ENCODE measurements at places on chromosomes 5 and 9.

DNA sequence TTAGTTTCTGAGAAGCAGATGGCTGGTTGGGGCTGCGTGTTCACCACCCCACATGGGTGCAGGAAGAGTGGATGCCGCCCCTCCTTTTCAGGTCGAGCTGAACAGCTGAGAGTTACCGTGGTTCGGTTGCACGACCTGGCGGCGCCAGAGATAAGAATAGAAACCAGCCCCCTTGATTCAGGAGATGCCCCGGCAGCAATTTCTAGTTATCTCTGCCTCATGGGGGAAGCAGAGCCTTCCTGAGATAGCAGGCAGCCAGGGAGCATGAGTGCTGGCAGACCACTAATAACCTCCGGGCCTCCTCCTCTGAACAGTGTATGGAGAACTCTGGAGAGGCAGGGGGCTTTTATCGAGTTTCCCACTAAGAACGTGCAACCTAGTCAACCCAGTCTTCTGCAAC lies 177.8 kb downstream of the NSG2 start:
- H3K27me3 ChIP-seq = no peaks in the 10 kb centered on the region
- no peak for DNase-seq
- no peak overlapping the region for H3K4me3 ChIP-seq
- no peak overlapping the region for H3K27ac ChIP-seq

DNA sequence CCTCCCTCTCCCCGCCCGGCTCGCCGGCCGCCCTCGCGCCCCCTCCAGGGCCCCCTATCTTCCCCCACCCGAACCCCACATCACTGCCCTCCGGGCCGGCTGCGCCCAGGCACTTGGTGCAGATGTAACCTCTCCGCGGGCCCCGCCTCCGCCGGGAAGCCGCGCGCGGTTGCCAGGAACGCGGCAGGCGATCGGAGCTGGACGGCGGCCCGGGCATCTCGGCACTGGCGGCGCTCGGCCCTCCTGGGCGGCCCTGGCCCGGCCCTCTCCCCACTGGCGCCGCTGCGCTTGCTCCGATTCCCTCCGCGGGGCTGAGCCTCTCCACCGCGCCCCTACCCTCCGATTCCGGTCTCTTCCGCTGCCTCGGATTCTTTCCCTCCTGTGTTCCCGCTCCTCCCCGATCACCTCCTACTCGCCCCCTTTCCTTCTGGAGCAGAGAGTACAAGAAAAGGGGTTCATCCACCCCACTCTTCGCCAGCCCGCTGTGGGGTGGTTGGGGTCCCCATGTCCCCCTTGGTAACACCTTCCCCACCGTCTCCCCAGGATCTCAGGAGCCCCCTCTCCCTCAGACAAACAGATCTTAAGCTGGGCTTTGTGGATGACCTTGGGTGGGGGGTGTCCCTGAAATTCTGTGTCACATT lies 70.6 kb downstream of the C9orf50 start:
- H3K36me3 ChIP-seq = no peaks in the 10 kb centered on the region
- DNase-seq = no peak
- H3K27me3 ChIP-seq = peaks cover 4% of the 10 kb centered on the region
- H3K4me1 ChIP-seq = peaks cover 11% of the 10 kb centered on the region
- H3K27ac ChIP-seq = no peak overlapping the region

GRCh38 chr9:103078581-103078980 lies 83.4 kb downstream of the CYLC2 start:
- no peaks in the 10 kb centered on the region for H3K36me3 ChIP-seq
- no peak for DNase-seq

- H3K4me3 ChIP-seq = no peak overlapping the region
- peaks cover 87% of the 10 kb centered on the region for H3K36me3 ChIP-seq
- DNase-seq = no peak
- H3K27me3 ChIP-seq = no peaks in the 10 kb centered on the region
- H3K4me1 ChIP-seq = no peaks in the 10 kb centered on the region
Observed at GRCh38 chr9:33065157-33066076, 11.1 kb downstream of the SMU1 start.

- H3K27ac ChIP-seq = no peak overlapping the region
- no peak for DNase-seq
- H3K4me3 ChIP-seq = no peak overlapping the region
- no peaks in the 10 kb centered on the region for H3K27me3 ChIP-seq
- peaks cover 19% of the 10 kb centered on the region for H3K4me1 ChIP-seq
- H3K36me3 ChIP-seq = peaks cover 8% of the 10 kb centered on the region
Observed at GRCh38 chr5:55708732-55709131, 3.4 kb downstream of the SLC38A9 start.

- no peak overlapping the region for H3K27ac ChIP-seq
- H3K4me1 ChIP-seq = peaks cover 4% of the 10 kb centered on the region
- H3K4me3 ChIP-seq = no peak overlapping the region
- H3K27me3 ChIP-seq = no peaks in the 10 kb centered on the region
- no peaks in the 10 kb centered on the region for H3K36me3 ChIP-seq
Observed at GRCh38 chr9:124503713-124504529, 3.3 kb downstream of the NR5A1 start.

GRCh38 chr5:2299388-2300220 lies 416.9 kb upstream of the IRX4 start:
- no peak overlapping the region for H3K4me3 ChIP-seq
- no peak overlapping the region for H3K27ac ChIP-seq
- no peaks in the 10 kb centered on the region for H3K27me3 ChIP-seq
- no peaks in the 10 kb centered on the region for H3K36me3 ChIP-seq

- no peaks in the 10 kb centered on the region for H3K27me3 ChIP-seq
- no peaks in the 10 kb centered on the region for H3K4me1 ChIP-seq
- H3K27ac ChIP-seq = no peak overlapping the region
- H3K36me3 ChIP-seq = no peaks in the 10 kb centered on the region
Observed at GRCh38 chr9:123828449-123828848, 101.5 kb downstream of the DENND1A start.

GRCh38 chr5:80759866-80760577 lies 105.2 kb upstream of the DHFR start:
- peak overlapping the region; percentile 20 for H3K4me3 ChIP-seq
- peak; percentile 40 for DNase-seq
- no peak overlapping the region for H3K27ac ChIP-seq
- H3K36me3 ChIP-seq = peaks cover 2% of the 10 kb centered on the region
- H3K27me3 ChIP-seq = no peaks in the 10 kb centered on the region

GRCh38 chr5:39370555-39371366 lies 6.5 kb upstream of the C9 start:
- no peak overlapping the region for H3K27ac ChIP-seq
- no peak overlapping the region for H3K4me3 ChIP-seq
- H3K27me3 ChIP-seq = peaks cover 15% of the 10 kb centered on the region

DNA sequence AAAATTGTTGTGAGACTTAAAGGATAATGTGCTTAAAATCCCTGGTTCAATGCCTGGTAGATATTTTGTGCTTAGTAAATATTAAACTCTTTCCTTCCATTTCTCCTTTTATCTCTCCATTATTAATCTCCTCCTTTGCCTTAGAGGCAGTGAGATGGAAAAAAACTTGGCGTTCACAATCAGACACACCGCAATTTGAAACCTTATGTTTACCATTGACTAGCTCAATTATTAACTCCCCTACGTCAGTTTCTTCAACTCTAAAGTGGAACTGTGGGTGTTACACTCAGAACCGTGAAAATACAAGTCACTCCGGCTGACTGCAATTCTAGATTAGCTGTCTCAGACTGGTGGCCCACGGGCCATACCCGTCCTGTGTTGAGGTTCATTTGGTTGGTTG lies 327.2 kb downstream of the DEPDC1B start:
- no peaks in the 10 kb centered on the region for H3K27me3 ChIP-seq
- DNase-seq = no peak
- H3K4me3 ChIP-seq = no peak overlapping the region
- H3K27ac ChIP-seq = no peak overlapping the region

DNA sequence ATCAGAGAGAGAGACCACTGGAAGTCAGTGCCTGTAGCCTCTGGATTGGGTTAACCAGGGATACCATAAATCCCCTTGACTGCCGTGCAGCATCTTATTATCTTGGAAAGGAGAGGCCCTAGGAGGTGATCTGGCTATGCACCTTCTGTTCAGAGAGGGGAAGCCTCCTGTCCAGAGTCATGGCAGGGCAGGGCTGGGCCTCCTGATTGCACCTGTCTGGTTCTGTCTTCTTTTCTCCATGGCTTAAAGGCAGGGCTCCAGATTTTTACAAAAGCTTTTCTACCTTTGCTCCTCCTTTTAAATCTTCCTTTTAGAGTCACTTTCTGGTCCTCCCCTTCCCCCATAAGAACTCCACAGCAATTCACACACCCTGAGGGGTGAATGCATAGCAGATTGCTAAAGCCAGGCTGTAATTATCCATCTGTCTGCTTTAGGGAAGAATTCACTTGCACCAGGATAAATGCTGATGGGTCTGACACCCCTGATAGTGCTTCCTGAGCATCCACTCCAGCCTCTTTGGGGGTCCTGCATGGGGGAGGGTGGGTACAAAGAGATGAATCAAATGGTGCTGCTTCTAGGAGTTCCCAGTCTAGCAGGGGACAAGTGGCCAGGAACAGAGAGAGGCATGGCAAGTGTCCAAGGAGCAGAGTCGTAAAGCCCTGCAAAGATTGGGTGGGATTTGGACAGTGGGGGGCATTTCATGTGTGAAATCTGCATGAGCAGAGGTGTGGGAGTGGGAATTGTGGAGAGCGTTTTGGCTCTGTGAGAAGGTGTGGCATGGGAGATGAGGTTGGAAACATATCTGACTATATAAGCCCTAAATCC lies 141.3 kb upstream of the ALDH1B1 start:
- no peak overlapping the region for H3K4me3 ChIP-seq
- DNase-seq = no peak
- no peak overlapping the region for H3K27ac ChIP-seq
- no peaks in the 10 kb centered on the region for H3K4me1 ChIP-seq

- H3K27ac ChIP-seq = no peak overlapping the region
- peaks cover 62% of the 10 kb centered on the region for H3K36me3 ChIP-seq
- no peaks in the 10 kb centered on the region for H3K27me3 ChIP-seq
- no peaks in the 10 kb centered on the region for H3K4me1 ChIP-seq
Observed at GRCh38 chr5:66178799-66179198, 34.7 kb downstream of the SREK1 start.
